NCI-H2107 (cell line): ENCODE measurements at places on chromosomes 2 and 18.

DNA sequence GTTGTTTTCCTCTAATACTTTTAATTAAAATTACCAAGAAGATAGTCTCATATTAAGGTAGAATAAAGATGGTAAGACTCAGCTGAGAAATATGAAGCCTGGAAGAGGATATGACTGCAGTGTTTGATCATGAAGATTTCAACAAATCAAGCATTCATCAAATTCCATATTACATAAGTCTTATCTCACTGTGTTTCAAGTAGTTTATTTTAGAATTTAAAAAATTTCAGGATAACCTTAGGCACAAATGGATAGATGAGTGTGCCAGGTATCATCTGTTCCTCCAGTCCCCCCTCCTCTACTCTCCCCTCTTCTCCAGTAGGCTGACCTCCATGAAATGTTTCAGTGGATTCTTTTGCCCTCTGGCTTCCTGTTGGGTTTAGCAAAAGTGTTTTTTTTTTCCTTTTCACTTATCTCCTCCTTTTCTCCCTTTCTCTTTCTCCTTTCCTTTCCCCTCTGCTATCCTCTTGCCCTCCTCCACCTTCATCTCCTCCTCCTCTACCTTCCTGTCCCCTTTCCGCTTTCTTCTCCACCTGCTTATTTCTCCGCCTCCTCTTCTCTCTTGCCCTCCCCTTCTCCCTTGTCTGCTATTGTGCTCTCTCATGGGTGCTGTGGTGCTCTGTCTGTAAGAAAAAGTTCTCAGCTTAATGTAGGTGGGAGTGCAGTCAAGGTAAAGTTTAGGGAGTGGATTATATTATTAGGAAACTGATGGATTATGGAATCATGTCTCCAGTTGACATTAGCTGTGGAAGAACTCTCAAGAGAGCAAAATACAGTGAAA is 72.8 kb downstream of the ABI2 start:
- DNase-seq = no peak

DNA sequence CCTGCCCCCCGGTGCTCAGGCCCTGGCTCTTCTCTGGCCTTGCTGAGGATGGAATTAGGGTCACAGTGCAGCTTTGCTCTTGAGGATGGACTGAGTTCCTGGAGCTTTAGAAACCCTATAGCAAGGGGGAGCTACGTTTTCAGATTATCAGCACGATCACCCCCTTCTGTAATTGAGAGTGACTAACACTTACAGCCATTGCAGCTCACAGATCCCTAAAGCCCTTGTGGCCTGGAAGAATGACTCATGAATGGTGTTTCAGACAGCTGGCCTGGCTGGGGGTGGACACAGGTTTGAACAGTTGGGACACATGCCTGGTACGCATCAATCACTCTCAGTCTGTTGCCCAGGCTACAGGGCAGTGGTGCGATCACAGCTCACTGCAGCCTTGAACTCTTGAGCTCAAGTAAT is 79.7 kb upstream of the IGFBP5 start:
- DNase-seq = no peak

DNA sequence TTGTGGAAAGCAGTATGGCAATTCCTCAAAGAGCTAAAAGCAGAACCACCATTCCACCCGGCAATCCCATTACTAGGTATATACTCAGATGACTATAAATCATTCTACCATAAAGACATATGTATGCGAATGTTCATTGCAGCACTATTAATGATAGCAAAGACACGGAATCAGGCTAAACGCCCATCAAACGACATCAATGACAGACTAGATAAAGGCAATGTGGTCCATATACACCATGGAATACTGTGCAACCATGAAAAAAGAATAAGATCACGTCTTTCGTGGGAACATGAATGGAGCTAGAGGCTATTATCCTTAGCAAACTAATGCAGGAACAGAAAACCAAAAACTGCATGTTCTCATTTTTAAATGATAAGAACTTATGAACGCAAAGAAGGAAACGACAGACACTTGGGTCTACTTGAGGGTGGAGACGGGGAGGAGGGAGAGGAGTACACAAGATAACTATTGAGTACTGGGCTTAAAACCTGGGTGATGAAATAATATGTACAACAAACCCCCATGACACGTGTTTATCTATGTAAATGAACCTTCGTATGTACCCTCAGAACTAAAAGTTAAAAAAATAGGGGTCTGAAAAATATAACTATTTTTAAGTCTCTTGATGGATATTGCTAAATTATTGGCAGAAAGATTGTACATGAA is 32.0 kb upstream of the CYTIP start:
- no peak for DNase-seq

- DNase-seq = no peak
Measured at GRCh38 chr18:25595274-25596060, 243.5 kb upstream of the ZNF521 start.

DNA sequence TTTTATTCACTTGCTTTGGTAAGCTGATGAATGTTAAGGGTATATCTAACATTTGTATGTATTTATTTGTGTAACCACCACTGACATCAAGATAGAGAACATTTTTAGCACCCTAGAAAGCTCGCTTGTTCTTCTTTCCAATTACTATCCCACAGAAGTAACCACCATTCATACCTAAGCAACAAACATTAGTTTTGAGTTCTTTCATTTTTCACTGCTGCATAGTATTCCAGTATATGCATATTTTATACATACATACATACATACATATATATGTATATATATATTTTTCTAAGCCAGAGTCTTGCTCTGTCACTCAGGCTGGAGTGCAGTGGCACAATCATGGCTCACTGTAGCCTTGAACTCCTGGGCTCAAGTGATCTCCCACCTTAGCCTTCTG is 11.1 kb upstream of the DYM start:
- no peak for DNase-seq

DNA sequence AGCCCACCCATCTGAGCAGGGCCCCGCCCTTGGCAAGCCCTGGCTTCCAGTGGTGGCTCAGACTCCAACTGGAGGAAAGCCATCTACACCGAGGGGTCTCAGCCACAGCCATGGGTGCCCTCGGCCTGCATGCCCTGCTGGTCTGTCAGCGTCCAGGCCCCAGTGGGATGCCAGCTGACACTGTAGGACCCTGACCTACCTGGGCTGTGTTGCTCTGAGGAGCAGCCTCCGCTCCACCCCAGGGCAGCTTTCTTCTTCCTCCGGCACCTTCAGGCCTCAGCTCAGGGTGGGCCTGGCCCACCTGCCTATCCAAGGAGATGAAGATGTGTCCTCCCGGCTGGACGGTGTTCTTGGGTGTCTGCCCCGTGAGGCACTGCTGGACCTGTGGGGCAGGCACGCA is 13.9 kb upstream of the ARHGEF4 start:
- DNase-seq = no peak

DNA sequence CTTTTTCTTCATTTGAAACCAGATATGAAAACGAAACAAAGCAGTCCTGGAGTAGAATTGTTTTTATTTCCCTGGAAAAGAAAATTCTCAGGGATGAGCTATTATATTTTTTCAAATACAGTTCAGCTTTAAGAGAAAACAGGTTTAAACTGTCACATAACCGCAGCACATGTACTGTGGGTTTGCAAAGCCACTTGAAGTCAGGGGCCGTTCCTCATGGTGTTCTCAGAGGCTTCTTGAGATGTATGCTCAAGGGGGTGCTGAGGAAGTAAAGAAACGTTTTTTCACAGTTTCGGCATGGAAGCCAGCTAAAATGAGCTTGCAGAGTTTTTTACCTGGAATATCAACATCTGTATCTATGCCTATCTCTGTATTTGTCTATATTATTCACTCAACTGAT is 225.3 kb downstream of the MC4R start:
- no peak for DNase-seq

GRCh38 chr2:42456126-42456839 is 37.5 kb downstream of the KCNG3 start:
- DNase-seq = no peak

DNA sequence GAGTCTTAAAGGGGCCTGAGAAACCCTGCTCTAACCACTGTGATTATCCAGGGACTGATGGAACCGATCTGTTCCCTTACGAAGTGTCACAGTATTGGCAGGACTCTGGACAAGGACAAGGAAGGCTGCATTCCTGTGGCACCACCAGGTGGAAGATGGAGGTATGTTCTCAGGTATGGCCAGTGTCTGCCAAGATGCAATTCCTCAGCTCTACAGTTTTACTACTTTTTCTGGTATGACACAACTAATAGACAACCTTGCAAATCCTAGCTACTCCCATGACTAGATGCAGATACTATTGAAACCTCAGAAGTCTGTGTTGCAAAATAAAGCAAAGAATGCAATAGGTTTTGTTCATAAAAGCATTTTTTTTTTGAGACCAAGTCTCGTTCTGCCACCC is 14.6 kb downstream of the RAB31 start:
- DNase-seq = no peak

GRCh38 chr2:100882645-100883613 is 63.0 kb downstream of the NPAS2 start:
- no peak for DNase-seq

DNA sequence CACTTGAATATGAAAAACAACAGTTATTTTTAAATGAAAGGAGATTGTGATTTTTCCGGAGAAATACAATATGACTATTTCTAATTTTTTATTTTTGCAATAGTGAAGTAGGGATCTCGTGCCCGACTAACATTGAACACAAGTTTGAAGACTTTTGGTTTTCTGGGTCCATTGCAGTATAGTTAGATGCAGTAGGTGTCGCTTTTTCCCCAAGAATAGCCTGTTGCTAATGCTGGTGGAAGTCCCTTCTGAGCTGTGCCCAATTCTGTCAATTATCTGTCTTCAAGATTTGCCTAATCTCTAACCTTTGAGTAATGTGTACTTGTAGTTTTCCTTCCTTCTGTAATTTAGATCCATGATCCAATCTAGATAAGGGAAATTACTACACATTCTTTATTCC is 36.5 kb downstream of the SEMA4F start:
- peak; percentile 32 for DNase-seq

GRCh38 chr2:236852977-236853374 is 232.7 kb upstream of the COPS8 start:
- DNase-seq = no peak

- no peak for DNase-seq
Measured at GRCh38 chr2:108297436-108298141, 8.9 kb downstream of the SULT1C2 start.

DNA sequence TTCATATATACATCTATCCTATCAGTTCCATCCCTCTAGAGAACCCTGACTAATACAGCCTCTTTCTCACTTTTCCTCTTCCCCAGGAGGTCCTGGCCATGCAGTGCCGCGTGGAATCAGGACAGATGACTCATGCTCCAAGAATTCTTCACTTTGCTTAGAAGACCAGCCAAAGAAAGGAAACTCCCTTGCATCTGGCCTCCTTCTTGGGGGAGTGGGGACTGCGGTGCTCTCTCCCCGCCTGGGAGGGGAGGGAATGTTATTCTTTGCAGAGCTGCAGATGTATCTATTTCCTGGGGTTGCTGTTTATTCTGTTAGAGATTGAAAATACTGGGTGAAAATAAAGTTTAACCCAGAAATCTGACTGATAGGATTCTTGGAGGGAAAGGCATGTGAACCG is 111.5 kb upstream of the SH3BP4 start:
- no peak for DNase-seq

- DNase-seq = no peak
Measured at GRCh38 chr2:86305195-86305914, 32.1 kb downstream of the REEP1 start.

GRCh38 chr2:148253685-148254084 is 232.8 kb downstream of the MBD5 start:
- no peak for DNase-seq

- DNase-seq = no peak
Measured at GRCh38 chr2:79621252-79621651, 108.4 kb downstream of the CTNNA2 start.

GRCh38 chr18:48470484-48471180 is 61.4 kb upstream of the ZBTB7C start:
- no peak for DNase-seq

DNA sequence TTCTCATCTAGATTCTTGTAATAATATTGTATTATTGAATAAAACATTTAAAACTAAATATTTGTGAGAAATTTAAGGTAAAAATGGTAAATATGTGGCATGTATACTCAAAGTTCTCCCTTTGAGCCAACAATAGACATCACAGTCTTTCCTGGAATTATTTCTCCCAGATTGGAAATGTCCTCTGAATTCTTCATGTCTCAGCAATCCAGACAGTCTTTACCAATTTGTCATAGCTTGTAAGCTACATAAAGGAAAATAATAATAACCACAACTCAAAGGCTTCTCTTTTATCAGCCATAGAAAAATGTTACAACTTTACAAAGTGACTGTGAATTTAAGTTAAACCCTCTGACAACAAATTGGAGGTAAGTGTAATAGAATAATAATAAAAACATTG is 784.9 kb downstream of the EPHA4 start:
- no peak for DNase-seq

- no peak for DNase-seq
Measured at GRCh38 chr2:240131296-240131695, 4.8 kb downstream of the COPS9 start.

DNA sequence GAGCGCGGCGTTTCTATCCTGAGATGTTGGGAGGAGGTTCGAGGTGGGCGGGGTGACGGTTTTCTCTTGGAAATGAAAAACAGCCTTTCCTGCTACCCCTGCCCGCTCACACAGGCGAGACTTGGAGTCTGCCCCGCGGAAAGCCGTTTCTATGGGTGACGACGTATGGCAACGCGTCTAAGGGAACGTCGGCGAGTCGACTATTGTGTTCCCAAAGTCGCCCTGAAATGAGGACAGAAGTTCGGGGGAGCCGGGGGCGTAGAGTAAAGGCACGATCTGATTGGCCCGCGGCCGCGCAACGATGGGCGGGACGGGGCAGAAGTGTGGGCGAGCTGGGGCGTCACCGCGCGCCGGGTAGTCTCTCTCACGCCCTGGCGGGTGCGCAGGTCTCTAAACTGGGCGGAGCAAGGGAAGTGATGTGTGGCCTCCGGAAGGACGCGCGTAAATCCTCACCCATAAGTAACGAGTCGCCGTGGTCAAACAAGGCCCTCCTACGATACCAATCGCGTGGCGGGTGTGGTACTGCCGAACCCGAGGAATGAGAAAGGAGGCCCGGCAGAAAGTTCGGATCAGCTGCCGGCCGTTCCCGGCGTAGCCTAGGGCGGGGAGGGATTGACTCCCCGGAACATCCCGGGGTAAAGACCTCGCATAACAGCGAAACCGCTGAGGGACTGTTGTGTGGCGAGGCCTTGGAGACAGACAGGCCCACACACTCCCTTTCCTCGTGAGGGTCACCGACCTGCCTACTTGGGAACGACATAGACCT is 89.6 kb downstream of the FAM161A start:
- peak; percentile 97 for DNase-seq

DNA sequence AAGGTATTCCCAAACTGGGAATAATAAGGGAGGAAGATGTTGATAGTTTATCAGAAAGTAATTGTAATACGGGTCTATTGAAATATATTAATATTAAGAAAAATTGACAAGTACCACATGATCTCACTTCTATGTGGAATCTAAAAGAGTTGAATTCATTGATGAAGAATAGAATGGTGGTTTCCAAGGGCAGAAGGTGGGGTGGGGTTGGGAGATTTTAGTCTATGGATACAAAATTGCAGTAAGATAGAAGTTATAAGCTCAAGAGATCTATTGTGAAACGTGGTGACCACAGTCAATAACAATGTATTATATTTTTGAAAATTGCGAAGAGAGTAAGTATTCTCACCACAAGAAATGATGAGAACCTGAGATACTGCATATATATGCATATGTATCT is 38.9 kb downstream of the COL3A1 start:
- DNase-seq = no peak

- DNase-seq = no peak
Measured at GRCh38 chr2:209977386-209978239, 24.8 kb upstream of the RPE start.
